ENCODE measurements at places on chromosomes 2 and 18. TPM values are rescaled to one million over a fixed set of nuclear protein-coding genes. Genes with fewer than 3 reads are reported as not detected.

DNA sequence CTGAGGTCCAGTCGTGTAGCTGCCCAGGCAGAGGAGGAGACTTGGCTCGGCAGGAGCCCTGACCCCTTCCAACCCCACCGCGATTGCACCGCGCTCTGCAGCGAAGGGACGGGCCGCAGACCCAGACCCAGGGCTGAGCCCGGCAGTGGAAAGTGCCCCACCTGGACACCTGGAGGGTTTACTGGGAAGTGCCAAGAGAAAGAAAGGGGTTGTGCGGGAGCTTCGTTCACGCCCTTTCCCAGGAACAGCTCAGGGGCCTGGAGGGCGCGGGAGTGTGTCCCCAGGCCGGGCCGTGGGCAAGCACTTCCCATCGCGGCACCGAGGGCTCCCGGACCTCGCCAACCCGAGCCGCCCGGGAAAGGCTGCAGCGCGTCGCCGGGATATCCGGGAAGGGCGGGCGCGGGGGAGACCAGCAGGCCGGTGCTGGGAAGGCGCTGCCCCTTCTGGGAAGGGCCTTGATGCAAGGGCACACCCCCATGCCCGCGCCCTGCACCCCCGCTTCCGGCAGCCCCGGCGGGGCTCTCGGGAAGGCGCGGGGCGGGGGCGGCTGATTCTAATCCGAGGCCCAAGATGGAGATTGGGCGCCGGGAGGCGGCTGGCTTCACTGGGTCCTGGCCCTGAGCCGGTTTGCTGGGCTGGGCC lies 36.1 kb upstream of the MRPL33 start:
- H3K4me1 ChIP-seq = no peaks in the 10 kb centered on the region
- no peaks in the 10 kb centered on the region for H3K27me3 ChIP-seq
- no peak overlapping the region for H3K27ac ChIP-seq

DNA sequence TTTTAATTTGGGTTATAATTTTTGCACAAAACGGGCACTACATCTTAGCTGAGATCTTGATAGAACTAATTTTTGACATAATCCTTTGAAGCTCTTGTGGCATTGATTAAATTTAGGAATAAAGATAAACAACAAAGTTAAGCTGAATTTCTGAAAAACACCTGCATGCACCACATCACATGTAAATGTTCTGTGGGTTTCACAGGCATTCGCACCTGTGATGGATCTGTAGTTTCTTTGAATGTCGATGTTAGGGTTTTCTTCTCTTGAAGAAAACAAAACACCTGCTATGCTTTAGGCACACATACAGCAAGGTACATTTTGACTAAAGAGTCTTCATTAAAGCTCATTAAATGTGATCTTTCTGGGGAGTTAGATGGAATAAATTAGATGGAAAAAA lies 60.3 kb downstream of the RPIA start:
- no peaks in the 10 kb centered on the region for H3K4me1 ChIP-seq
- no peak overlapping the region for H3K27ac ChIP-seq
- peaks cover 13% of the 10 kb centered on the region for H3K36me3 ChIP-seq
- DNase-seq = no peak
- no peak overlapping the region for H3K4me3 ChIP-seq

DNA sequence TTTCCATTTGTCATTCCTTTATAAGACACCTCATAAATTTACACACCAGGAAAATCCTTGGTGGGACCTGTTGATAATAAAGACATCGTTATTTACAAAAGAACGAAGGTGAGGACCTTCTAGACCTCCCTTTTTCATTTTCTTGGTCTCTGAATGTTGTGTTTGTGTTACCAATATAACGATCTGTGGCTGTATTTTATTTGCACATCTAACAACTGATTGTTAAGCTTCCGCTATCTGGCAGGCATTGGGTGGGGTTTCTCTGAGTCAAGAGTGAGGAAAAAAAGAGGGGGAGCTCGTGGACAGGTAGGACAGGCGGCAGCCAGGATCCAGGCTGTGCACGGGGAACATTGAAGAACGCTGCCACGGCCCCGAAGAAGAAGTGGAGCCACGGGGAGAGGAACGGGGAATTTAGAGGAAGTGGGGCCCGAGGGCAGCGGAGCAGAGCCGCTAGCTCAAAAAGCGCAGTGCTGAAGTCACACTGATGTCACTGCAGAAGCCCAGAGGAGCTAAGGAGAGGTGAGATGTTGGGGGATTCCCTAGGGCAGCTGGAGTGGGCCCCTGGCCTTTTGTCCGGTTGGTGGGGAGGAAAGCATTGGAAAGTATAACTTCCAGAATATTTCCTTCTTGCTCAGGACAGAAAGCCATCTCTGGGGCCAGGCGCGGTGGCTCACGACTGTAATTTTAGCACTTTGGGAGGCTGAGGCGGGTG lies 20.9 kb upstream of the DNMT3A start:
- no peaks in the 10 kb centered on the region for H3K36me3 ChIP-seq
- peak overlapping the region; percentile 22 for H3K4me3 ChIP-seq
- no peaks in the 10 kb centered on the region for H3K27me3 ChIP-seq

- no peak overlapping the region for H3K27ac ChIP-seq
- H3K27me3 ChIP-seq = peaks cover 2% of the 10 kb centered on the region
- no peaks in the 10 kb centered on the region for H3K36me3 ChIP-seq
- no peak overlapping the region for H3K4me3 ChIP-seq
- no peak for DNase-seq
- no peaks in the 10 kb centered on the region for H3K4me1 ChIP-seq
Observed at GRCh38 chr2:52311862-52312261, 1279.9 kb upstream of the NRXN1 start.

- H3K27me3 ChIP-seq = peaks cover 44% of the 10 kb centered on the region
- DNase-seq = no peak
- H3K4me3 ChIP-seq = no peak overlapping the region
- no peaks in the 10 kb centered on the region for H3K4me1 ChIP-seq
- no peaks in the 10 kb centered on the region for H3K36me3 ChIP-seq
Observed at GRCh38 chr18:56451188-56451587, 187.2 kb downstream of the TXNL1 start.

DNA sequence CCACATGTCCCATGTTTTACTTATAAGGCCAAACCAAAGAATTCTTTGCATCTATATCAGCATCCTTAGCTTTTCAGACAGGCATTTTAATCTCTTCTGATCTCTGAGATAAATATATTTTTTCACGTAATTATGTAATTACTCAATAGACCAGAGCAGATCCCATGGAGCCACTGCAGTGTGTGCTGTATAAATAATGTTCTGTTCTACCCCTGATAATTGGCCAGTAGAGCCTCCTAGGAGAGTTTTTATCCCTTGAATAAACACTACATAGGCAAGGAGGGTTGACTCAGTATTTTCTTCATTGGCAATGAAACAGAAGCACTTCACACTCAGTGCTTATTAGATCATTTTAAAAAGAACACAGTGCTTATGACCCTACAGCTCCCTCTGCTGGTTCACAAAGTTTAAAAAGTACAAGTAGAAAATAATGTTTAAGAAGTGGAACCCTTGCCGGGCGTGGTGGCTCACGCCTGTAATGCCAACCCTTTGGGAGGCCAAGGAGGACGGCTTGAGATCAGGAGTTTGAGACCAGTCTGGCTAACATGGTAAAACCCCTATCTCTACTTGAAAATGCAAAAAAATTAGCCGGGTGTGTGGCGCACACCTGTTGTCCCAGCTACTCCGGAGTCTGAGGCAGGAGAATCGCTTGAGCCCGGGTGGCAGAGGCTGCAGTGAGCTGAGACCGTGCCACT lies 91.9 kb downstream of the PPP1R1C start:
- peaks cover 19% of the 10 kb centered on the region for H3K4me1 ChIP-seq
- DNase-seq = peak; percentile 93
- H3K36me3 ChIP-seq = no peaks in the 10 kb centered on the region
- H3K4me3 ChIP-seq = no peak overlapping the region
- no peaks in the 10 kb centered on the region for H3K27me3 ChIP-seq
- H3K27ac ChIP-seq = no peak overlapping the region

The TEX44 gene
- not detected for total RNA-seq

The ST8SIA5 gene
- 24.8 TPM for total RNA-seq

DNA sequence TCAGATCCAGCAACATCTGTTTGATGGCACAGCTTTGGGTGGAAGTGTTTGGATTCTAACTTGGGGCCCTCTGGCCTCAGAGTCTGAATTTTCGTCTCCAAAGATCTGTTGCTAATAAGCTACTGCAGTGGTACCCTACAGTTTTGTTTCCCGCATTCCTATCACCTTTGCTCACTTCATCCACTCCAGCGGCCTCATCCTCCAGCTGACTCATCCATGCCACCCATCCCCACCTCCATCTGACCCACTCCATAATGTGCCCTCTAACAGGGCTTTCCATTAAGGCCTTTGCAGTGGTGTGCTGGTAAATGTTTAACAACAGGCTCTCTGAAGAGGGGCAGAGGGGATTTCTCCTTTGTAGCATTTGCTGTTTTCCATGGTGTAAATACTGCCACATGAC lies 225.5 kb downstream of the TGIF1 start:
- no peak overlapping the region for H3K27ac ChIP-seq
- H3K36me3 ChIP-seq = peaks cover 23% of the 10 kb centered on the region
- H3K4me3 ChIP-seq = no peak overlapping the region
- no peaks in the 10 kb centered on the region for H3K27me3 ChIP-seq

The TBR1 gene
- total RNA-seq = 0.17 TPM

DNA sequence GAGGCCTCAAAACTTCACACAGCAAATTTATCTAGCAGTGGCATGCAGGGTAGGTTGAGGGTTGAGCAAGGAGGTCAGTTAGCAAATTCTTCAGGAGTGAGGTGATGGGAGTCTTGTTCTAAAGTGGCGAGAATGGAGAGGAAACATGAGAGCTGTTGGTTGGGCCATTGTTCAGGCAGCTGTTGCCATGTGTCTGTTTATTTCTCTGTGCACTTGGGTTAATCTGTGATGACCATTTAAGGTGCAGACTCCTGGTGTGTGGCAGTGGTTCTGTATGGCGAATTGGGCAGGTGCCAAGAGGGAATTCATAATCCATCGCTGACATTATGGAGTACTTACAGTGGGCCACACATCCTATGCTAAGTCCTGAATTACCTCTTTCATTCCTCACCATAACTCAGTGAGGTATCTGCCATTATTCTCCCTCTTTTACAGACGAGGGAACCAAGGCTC lies 30.4 kb downstream of the TMEM178A start:
- H3K27ac ChIP-seq = no peak overlapping the region
- H3K4me1 ChIP-seq = peaks cover 10% of the 10 kb centered on the region
- H3K4me3 ChIP-seq = no peak overlapping the region
- peak; percentile 23 for DNase-seq

DNA sequence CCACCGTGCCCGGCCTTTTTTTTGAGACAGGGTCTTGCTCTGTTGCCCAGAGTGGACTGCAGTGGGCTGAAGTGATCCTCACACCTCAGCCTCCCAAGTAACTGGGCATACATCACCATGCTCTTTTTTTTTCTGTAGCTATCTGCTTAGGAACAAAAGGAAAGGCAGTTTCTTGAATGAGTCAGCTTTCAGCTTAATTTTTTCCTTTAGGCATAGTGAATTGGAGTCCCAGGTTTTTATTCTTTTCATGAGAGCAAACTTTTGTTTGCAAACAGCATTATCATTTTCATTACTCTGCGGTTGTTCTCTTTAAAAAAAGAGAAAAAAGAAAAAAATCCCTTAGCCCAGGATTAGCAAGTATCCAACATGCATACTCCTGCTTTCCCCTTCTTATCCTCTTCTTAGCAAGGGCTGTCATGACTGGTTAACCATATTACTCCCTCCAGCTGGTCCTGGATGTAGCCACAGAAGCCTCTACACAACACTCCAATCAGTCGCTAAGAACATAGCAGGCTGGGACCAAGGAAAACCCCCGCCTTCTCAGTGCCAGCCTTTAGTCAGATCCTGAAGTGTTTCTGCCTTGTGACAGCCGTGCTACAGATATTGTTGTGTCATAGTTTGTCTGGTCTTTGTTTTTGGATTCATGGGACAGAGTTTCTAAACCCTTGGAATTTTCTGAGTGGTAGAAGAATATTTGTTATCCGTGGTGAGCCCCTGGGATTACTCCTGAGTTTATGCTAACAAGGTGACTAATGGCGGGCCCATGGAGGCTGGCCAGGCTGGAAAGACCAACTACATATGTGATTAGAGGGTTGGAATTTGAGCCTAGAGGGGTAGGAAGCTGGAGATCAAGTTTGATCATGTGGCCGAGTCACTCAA lies 23.3 kb upstream of the ST3GAL5 start:
- H3K27ac ChIP-seq = peak overlapping the region; percentile 21
- H3K36me3 ChIP-seq = no peaks in the 10 kb centered on the region
- H3K4me3 ChIP-seq = no peak overlapping the region
- no peaks in the 10 kb centered on the region for H3K27me3 ChIP-seq

- peaks cover 3% of the 10 kb centered on the region for H3K27me3 ChIP-seq
- H3K4me1 ChIP-seq = no peaks in the 10 kb centered on the region
- peak; percentile 77 for DNase-seq
- no peaks in the 10 kb centered on the region for H3K36me3 ChIP-seq
- no peak overlapping the region for H3K27ac ChIP-seq
Observed at GRCh38 chr2:13193075-13193474, 476.3 kb downstream of the TRIB2 start.

The CIB4 gene
- total RNA-seq = not detected

DNA sequence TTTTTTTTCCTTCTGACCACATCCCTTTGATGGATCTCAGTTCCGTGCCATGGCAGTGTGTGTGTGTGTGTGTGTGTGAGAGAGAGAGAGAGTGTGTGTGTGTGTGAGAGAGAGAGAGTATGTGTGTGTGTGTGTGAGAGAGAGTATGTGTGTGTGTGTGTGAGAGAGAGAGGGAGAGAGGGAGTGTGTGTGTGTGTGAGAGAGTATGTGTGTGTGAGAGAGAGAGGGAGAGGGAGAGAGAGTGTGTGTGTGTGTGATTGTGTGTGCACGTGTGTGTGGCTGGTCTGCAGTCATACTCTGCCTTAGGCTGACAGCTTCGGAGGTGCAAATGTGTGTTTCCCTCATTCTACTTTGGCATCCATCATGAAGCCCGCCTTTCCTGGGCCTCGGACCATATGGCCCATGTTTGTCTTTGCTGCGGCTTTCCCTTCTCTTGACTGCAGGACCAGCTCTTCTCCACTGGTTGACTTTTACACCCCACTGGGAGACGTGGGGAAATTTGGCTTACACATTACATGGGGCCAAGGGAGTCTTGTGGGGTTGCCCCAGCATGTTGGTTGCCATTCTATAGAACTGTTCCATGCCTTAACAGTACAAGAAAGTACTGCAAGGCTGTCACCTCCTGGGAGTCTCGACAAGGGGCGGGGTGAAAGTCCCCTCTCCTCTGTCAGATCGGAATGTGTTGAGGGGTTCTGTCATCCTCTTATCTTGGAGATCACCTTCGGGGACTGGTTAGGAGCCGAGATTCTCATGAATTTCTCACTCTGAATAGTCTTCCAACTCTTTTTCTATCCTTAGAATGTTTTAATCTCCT lies 21.6 kb downstream of the TSN start:
- no peak overlapping the region for H3K27ac ChIP-seq
- no peak overlapping the region for H3K4me3 ChIP-seq
- H3K36me3 ChIP-seq = no peaks in the 10 kb centered on the region
- no peak for DNase-seq

All from A673 (cell line).